ENCODE measurements at places on chromosomes 11 and 22. TPM values are rescaled to one million over a fixed set of nuclear protein-coding genes. Genes with fewer than 3 reads are reported as not detected.

Gene FOLR2
- total RNA-seq = not detected

Gene CDC42EP2
- 8.1 TPM for total RNA-seq

Gene PVALB
- total RNA-seq = not detected

Gene SHANK2
- 1.7 TPM for total RNA-seq

Gene PKDREJ
- not detected for total RNA-seq
